Fibroblast of the aortic adventitia (primary cell): ENCODE measurements at places on chromosomes 7 and 10.

- DNase-seq = no peak
Measured at GRCh38 chr10:1206601-1207000, 150.4 kb downstream of the WDR37 start.

DNA sequence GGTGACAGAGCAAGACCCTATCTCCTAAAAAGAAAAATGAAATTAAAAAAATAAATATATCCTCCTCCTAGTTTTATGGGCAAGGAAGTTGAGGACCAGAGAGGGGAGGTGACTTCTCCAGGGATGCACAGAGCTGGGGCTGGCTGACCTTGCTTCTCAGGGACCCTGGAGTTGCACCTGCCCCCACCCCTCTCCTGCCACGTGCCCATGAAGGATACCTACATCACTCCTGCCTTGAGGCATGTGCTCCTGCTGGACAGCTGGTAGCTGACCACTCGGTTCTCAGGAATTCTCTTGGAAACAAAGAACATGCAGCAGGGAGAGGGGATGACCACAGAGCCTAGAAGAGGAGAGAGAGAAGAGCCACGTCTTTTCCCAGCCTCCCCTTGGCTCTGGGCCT lies 522 bp downstream of the CCL24 start:
- DNase-seq = peak; percentile 11

DNA sequence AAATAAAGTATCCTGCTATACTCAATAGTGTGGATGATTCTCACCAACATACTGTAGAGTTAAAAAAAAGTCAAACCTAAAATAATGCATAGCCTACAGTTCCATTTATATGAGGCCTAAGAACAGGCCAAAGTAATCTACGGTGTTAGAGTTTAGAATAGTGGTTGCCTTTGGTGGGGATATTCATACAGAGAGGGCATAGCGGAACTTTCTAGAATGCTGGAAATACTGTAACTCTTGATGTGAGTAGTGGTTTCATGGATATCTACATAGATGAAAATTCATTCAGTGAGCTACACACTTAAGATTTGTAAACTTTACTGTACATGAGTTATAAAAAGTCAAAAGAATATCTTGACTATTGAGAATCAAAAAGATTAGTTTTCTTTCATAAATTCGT lies 349.9 kb upstream of the NFE2L3 start:
- no peak for DNase-seq

DNA sequence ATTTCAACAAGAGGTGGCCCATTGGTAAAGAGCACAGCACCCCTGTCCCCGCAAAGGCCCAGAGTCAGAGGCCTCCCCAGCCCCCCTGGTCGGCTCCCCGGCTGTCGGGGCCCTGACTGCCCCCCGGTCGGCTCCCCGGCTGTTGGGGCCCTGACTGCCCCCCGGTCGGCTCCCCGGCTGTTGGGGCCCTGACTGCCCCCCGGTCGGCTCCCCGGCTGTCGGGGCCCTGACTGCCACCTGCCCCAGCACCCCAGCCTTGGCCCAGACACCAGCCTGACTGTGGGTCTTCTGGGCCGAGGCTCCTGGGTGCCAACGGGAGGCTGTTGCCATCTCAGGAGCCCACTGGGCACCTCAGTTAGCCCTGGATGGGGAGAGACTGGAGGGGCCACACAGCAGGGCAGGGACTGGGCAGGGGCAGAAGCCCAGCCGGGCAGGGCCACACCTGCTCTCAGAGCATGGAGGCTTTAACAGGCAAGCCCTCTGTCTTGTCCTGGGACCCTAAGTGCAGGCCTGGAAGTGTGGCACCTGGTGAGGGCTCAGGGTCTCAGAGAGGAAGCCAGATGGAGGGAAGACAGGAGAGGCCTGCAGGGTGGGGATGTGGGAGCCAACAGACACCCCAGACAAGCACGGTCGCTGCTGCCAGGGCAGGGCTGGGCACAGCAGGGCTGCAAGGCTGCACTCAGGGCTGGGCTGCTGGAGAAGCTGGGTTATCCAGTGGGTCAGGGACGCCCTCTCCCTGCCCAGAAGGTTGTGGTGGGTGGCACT lies 56.5 kb downstream of the JAKMIP3 start:
- DNase-seq = no peak

DNA sequence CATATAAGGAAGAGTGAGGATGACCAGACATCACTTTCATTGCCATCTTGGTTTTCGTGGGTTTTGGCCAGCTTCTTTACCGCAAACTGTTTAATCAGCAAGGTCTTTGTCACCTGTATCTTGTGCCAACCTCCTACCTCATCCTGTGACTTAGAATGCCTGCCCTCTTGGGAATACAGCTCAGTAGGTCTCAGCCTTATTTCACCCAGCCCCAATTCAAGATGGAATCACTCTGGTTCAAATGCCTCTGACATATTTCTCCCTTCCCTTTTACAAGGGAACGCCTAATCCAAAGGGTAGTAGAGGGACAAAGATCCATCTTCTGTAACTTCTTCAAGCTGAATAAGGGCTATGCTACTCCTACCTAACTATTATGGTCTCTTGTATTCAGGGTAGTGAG lies 4.7 kb upstream of the ERCC6 start:
- DNase-seq = no peak

DNA sequence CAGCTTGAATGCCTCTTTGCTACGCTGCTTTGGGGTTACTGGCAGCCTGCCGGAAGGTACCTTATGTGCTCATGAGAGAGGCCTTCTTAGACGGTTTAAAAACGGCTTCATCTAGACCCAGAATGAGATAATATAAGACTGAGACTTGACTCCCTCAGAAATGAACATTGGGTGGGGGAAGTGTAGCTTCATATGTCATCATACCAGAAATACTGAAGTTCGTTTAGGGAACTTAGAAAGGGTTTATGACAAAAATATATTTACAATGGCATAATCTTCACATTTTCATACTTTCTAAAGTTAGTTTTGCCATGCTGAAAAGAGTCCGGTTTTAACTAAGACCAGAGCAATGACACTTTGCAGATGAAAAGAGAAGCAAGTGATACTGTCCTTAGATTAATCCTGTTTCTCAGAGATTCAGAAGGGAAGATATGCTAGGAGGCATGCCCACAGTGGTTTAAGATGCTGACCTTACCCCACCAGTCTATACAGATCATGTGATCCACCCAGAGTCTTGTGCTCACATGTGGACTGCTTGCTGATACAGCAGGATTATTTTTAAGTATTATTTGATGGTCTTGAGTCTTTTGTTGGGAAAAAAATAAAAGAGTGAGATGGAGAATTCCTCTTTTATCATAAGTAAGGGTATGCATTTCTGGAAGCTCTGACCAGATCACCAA lies 40.8 kb upstream of the HGF start:
- no peak for DNase-seq

- no peak for DNase-seq
Measured at GRCh38 chr10:100033766-100034418, 24.1 kb upstream of the DNMBP start.

- DNase-seq = peak; percentile 28
Measured at GRCh38 chr10:23351926-23352519, 7.4 kb upstream of the C10orf67 start.

- peak; percentile 30 for DNase-seq
Measured at GRCh38 chr7:574661-575395, 55.2 kb upstream of the PDGFA start.

GRCh38 chr10:97024168-97025073 lies 161.3 kb downstream of the SLIT1 start:
- DNase-seq = peak; percentile 92

DNA sequence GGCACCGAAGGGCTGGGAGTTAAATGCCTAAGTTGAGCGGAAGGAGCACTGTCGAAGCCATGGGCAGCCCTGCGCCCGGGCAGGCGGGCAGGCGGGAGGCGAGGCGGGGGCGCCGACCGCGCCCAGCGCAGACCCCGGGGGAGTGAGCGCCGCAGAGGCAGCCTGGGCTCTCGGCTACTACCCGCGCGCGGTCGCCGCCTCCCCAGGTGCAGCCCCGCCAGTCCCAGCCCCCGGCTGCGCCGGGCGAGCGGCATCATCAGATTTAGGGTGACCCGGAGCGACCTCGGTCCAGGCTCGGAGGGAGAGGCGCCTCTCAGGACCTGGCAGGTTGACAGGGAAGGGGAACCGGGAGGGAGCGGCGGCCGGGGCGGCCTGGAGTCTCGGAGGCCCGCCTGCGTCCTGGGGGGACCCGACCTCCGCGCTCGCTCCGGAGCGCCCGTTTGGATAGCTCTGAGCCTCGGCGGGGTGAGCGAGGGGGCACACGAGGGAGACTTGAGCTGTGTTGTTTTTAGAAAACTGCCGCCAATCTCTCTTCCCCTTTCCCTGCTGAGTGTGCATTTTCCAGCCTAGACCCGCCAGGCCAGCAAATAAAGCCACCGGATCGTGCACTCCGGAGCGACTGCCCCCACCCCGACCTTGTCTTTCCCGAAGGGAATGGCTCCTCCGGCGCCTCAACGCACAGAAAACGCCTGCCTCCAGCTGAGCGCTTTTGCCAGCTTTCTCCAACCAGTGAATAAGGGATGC lies 2.3 kb upstream of the NRP1 start:
- DNase-seq = no peak

DNA sequence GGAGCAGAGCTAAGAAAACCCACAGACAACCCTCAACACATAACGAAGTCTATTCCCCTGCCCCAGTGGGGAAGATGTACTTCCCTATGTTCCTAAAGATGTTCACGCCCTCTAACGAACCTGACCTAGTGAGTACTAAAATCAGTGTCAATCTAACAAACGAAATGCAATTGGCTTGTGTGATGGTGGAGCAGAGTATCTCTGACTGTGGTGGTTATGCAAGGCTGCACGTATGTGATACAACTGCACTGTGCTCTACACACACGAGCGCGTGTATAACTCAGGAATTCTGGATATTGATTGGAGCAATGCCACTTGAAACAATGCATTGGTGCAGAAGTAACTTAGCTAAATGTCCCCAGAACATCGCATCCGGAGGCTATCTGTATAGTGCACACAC lies 1.3 kb downstream of the ANKRD16 start:
- peak; percentile 61 for DNase-seq

DNA sequence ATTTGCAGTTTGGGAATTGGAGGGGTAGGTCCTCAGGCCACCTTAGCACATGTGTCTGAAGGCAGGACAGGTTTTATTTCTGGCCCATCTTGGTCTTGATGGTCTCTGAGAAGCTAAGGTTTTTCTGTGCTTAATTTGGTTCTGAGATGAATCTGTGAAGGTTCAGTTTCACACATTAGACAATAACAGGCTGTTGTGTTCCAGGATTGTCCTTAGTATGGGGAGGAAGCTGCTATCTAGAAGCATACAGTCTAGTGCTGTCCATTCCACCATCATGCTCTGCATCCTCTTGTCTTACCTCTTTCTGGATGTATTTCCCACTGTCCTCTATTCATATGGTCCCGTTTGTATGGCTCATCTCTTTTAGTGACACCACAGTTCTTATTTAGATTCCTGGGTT lies 7.1 kb downstream of the UBE2D1 start:
- no peak for DNase-seq

DNA sequence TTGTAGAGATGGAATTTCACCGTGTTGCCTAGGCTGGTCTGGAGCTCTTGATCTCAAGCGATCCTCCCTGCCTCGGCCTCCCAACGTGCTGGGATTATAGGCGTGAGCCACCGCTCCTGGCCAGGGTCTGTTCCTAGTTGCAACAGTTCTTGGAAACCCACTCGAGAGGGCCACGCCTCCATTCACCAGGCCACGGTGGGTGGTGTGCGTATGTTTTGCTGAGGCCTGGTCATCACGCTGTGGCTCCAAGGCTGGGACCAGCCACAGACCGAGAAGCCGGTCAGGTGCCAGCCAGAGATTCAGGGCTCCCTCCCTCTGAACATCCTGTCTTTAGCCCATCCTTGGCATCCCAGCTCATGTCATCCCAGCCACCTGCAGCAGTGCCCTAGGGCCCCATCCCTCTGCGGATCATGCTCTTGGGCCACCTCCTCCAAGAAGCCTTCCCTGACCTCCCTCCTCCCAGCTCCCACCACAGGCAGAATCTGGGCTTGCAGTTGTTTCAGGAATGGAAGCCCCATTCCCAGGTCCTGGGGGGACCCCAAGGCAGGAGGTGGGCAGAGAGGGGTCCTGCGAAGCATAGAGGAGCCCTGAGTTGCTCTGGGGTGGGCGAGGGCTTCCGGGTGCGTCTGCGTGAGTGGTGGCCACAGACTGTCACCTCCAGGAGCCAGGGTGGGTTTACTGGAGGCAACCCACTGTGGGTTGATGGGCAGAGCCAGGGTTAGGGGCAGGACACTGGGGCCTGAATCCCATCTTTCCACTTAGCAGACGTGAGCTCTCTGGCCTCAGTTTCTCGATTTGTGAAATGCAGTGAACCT lies 5.2 kb downstream of the LAT2 start:
- DNase-seq = no peak

- peak; percentile 22 for DNase-seq
Measured at GRCh38 chr10:119161680-119162451, 3.6 kb downstream of the SFXN4 start.

DNA sequence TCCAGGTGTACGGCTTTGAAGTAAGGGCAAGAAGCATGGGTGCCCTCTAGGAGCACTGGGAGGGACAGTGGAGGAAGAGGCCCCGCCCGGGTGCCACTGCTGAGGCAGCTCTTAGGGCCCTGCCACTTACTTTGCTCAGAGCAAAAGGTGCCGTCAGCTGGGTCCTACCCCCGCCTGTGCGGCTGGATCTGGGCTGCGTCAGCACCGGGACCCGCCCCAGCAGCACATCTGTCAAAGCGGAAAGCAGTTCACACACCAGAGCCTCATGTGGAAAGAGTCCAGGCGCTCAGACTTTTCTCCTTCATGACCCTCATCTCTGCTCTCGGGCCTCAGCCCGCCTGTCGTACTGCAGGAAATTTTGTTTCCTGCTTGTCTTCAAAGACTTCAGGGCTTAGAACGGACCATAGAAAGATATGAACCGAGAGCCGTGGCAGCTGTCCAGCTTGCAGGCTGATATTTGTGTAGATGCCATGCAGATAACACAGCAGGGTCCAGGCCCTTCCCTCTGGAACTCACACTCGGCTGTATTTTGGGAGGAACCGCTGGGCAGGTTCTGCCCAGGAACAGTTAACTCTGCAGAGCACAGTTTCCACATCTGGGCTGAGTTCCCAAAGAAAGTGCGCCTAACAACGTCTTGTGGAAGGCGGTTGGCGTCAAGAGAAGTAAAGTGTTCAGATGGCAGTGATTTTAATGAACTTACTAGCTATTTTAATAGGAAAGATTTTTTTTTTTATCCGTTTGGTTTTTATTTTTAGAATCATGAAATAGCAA lies 44.3 kb upstream of the PRKAR1B start:
- DNase-seq = peak; percentile 60

GRCh38 chr10:51124852-51125251 lies 50.6 kb downstream of the PRKG1 start:
- no peak for DNase-seq
